ENCODE measurements at places on chromosomes 4 and X.

DNA sequence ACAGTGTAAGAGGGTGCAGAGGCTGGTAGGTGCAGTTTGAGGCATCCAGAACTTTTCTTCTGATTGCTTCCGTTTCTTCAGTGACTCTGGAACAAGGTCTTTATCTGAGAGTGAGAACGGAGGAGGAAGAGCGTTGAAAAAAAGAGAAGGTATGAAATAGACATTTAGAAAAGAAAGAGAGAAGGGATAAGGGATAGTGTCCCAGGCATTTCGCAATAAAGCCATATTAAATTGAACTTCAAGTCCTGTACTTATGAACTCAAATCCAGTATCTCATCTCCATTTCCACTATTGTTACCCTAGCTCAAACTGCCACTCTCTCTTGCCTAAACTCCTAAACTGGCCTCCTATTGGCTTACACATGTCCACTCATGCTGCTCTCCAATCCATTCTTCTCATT lies 36.7 kb downstream of the NPY2R start:
- DNase-seq = no peak

DNA sequence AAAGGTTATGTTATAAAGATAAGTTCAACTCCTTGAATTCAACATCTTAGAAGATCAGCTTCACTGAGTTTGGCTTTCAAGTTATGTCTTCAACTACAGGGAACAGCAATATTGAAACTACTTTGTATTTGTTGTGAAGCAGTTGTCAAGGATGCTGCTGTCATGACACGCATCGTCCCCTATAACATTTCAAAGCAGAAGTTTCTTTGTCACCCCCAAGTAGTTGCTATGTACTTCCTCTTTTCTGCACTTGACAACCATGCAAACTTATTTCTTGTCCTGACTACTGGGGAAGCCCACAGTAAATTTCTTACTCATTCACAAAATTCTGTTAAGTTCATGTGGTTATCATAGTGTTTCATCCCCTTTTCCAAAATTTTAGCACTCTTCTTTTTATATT lies 14.3 kb downstream of the ANTXR2 start:
- peak; percentile 54 for DNase-seq

- no peak for DNase-seq
Measured at GRCh38 chr4:186954509-186954908, 230.9 kb upstream of the FAT1 start.

GRCh38 chr4:135184715-135185114 lies 983.1 kb upstream of the PABPC4L start:
- no peak for DNase-seq

GRCh38 chr4:15158406-15159091 lies 156.3 kb downstream of the CPEB2 start:
- no peak for DNase-seq

GRCh38 chr4:57040510-57040909 lies 61.8 kb downstream of the POLR2B start:
- DNase-seq = no peak

- DNase-seq = no peak
Measured at GRCh38 chr4:87017580-87018342, 83.0 kb downstream of the AFF1 start.

GRCh38 chrX:137563681-137564651 lies 2.0 kb upstream of the ZIC3 start:
- no peak for DNase-seq

- no peak for DNase-seq
Measured at GRCh38 chrX:72714478-72714916, 391 bp upstream of the PHKA1 start.

- DNase-seq = no peak
Measured at GRCh38 chrX:40151211-40152172, 53.7 kb upstream of the BCOR start.

- DNase-seq = no peak
Measured at GRCh38 chrX:55816023-55816422, 98.5 kb downstream of the RRAGB start.

DNA sequence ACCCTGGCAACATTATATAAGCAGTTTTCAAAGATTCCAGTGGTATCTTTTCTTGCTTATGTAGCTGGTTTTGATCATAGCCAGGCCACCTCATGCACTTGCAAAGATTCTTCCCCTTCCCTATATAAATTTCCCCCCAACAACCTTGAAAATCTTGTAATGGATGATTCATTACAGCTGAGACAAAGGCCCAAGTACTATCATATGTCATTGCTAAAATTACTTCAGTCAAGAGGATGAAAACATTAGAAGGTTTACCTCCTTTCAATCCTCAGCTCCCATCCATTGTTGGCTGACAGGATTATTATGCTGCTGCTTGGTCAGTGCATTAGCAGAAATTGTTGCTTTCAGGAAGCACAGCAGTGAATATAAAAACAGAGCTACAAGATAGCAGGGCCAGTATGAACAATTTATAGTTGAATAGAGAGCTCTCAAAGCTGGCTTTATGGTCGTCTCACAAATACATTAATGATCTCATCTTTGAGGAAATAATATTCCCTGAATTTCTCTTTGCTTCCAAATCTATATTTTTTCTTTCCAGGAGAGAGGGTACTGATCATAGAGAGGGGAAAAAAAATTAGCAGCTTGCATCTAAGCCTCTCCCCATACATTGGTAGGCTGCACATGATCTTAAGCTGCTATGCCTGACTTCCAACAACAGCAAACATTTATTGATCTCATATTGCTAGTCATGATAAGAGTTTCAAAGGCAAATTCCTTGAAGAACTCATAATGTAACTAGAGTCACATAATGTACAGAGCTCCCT lies 7.7 kb upstream of the ARHGEF38 start:
- no peak for DNase-seq

DNA sequence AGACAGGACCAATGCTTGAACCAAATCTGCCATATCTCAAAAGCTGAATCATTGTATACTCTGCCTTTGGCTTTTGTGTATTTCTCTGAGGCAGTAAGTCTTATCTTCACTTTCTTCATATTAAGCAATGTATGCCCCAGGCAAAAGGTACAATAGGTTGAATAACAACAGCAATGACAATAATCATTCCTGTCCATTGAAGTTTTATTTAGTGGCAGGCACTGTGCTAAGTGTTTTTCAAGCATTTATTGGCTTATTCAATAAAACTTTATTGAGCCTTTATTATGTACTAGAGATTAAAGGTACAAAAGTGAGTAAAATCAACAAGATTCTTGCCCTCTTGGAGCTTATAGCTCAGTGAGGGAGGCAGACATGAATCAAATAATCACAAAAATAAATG lies 8.2 kb upstream of the CASK start:
- DNase-seq = no peak

GRCh38 chr4:25972984-25973745 lies 59.1 kb downstream of the SMIM20 start:
- DNase-seq = no peak

- DNase-seq = no peak
Measured at GRCh38 chr4:156983366-156983765, 11.8 kb upstream of the PDGFC start.

DNA sequence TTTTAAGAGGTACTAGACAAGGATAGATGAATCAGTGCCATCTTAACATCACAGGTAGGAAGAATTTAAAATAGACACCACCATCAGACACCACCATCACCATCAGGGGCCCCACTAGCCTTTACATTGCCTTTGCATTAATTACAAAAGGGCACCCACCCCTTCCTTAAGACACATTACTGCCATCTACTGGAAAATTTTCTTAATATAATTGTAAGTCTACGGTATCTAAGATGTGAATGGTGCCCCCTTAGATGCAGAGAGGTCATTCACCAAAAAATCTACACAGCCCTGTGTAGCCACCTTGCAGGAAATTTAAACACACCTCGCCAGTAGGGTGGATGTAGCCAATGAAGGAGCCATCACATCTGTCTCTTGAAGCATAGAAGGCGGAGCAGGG lies 184.1 kb downstream of the MID1IP1 start:
- peak; percentile 33 for DNase-seq

DNA sequence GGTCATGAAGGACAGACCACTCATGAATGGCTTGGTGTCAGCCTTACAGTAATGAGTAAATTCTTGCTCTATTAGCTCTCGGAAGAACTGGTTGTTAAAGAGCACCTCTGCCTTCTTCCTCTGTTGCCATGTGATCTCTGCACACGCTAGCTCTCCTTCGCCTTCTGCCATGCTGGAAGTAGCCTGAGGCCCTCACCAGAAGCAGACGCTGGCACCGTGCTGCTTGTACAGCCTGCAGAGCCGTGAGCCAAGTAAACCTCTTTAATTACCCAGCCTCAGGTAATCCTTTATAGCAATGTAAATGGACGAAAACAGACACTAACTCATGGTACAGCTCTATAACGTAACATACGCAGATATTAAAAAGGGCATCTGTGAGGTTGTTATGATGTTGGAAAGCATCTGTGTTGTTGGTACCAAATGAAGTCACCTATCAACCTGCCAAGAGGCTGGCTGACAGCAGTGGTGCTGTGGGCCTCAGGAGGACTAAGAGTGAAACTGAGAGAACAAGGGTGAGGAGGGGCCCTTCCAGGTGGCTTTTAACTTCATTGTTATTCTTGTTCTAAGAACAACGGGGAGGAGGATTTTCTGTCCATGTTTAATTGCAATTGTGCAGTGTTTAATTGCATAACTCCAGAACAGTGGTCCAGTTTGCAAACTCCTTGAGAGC lies 69.2 kb downstream of the CRMP1 start:
- no peak for DNase-seq

DNA sequence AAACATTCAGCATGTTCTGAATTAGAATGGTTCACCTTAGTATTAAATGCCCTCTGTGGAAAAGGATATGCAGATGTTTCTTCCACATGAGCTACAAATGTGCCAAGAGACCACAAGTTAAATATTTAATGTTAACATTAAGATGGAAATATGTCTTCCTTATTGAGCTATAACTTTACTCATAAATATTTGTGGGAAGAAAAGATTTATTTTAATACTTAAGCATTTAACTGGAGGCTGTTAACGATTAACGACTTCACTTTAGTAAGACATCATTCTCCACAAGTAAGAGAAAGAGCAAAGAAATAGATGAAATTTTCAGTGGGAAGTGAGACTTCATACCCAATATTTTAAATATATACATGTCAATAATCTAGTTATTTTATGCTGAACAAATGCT lies 1046.0 kb upstream of the GRID2 start:
- no peak for DNase-seq

Data from germinal center (tissue), 1 donor.